ENCODE measurements at places on chromosomes 11 and 22.

DNA sequence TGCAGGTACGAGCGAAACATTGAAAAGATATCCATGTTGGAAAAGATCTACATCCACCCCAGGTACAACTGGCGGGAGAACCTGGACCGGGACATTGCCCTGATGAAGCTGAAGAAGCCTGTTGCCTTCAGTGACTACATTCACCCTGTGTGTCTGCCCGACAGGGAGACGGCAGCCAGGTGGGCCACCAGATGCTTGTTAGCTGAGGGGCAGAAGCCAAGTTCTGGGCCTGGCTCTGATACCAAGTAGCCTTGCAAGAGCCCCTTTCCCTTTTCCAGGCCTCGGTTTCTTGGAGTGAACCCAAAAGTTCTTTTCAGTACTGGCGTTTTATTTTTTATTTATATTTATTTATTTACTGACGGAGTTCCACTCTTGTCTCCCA is 9.6 kb downstream of the F2 start:
- DNase-seq = no peak

GRCh38 chr11:21104641-21105040 is 435.3 kb downstream of the NELL1 start:
- no peak for DNase-seq

GRCh38 chr22:27591060-27591459 is 210.5 kb downstream of the MN1 start:
- no peak for DNase-seq

DNA sequence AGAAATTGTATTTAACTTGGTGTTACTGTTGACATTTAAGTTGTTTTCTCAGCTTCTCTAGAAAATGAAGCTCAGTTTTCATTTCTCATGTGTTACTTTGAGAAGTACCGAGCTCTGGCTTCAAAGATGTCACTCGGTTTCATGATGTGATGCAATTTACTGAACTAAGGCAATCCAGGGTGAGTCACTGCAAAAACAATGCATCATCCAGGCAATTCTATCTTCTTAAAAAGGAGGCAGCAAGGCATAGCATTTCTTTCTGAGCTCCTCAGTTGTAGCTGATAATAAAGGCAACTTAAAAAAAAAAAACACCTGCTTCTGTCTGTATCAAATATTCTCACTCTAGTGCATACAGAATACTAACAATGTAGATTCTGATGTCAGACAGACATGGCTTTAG is 91.1 kb upstream of the KCNA4 start:
- DNase-seq = peak; percentile 68

DNA sequence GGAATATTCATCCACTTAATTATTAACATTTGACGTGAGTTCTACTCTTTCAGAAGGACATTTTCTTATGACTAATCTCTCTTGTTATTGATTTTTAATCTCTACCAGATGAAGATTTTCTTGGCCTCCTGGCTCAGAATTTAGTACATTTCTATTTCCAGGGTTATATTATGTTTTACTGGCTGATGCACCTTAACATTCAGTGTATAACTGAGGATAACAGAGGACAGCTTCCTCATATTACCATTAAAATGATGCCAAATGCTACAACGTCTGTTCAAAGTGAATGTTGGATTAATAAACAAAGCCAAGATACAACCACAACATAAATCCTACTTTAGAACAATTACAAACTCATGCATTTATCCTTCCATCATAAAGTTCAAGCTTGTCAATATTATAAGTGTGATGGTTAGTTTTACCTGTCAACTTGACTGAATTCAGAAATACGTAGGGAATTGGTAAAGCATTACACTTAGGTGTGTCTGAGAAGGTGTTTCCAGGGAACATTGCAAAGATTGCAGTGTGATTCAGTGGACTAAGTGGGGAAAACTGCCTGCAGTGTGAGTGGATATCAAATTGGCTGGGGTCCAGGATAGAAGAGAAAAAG is 485.2 kb downstream of the LRRC4C start:
- no peak for DNase-seq

DNA sequence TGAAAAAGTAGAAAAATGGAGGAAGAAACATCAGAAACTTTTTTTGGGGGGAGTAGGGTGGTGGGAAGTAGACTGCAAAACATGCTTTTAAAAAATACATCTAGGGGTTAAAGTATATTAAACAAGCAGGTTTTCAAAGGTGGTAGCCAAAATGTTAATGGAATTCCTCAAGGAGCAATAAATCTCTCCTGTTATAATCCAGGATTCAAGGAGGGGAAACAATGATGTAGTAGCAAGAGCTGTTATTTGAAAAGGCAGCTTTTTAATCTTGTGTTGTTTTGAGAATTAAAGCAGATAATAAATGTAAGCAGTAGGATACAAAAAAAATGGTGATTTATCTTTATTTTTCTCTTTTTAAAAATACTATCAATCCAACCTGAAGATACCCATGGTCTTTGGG is 736.5 kb upstream of the CCDC90B start:
- DNase-seq = no peak

DNA sequence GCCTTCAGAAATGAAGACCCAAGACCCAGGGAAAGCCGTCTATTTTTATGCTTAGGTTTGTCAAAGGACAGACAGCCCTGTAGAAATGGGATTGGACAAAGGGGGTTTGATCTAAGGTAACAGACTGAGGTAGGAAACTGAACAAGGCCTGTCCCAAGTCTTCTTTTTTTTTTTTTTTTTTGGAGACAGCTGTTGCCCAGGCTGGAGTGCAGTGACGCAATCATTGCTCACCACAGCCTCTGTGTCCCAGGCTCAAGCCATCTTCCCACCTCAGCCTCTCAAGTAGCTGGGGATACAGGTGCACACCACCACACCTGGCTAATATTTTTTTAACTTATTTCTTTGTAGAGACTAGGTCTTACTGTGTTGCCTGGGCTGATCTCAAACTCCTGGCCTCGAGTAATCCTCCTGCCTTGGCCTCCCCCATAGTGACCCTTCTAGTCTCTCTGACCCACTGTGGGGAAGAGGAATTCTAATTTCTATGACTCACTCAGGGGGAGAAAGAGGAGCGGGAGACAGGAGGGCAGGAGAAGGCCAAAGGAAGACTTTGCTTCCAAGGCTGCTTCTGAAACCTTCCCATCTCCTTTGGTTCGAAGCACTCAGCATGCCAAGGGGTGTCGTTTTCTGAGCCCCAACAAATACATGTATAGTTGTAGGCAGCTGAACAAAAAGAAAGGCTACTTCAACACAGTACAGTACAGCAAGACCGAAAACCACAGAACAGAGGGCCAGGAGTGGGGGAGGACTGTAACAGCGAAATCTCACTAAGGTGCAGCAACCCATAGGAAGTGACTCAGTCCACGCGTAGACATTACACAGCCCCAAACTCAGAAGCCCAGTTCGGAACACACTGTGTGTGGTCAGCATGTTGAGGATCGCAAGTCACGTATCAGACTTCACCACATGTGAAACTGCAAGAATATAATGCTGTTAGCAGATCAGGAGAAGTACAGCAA is 872 bp downstream of the TMA7B start:
- peak; percentile 94 for DNase-seq

DNA sequence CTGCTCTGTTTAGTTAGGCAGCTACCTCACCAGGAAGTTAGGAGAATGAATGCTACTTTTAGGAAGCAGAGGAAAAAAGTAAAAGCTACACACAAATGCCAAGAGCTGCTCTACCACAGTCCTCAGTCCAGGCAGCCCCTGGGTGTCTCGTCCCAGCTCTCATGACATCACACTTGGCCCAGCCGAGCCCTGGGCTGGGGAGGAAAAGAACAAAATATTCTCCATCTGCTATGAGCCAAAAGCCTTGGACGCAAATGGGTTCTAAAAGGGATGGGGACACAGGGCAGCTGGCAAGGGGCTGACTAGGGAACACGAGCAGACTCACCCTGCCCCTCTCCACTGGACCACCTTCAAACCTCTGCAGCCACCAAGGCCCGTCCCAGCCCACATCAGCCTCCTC is 26.1 kb downstream of the TMEM184B start:
- DNase-seq = no peak

GRCh38 chr11:68338051-68338780 is 25.8 kb downstream of the LRP5 start:
- DNase-seq = peak; percentile 71

DNA sequence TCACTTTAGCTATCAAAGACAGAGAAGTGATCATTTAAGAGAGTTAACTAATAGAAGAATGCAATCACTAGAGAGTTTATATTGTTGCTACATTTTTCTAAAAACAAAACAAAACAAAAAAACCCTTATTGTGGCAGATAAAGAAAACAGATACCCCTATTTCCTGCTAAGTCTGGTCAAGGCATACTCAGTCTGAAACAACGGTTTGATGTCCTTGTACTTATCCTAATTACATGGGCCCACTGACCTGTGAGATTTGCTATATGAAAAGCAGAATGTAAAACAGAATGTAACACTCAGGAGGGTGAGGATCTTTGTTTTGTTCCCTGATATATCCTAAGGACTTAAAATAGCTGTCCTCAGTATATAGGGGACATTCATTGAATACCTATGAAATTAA is 24.6 kb downstream of the MAML2 start:
- DNase-seq = no peak

Measured in AG10803 (cell line).